ENCODE measurements at places on chromosomes 5 and 9.

GRCh38 chr9:119639287-119639955, 270.2 kb upstream of the BRINP1 start:
- DNase-seq = no peak

- no peak for DNase-seq
Observed at GRCh38 chr9:122383992-122384461, 13.2 kb downstream of the PTGS1 start.

DNA sequence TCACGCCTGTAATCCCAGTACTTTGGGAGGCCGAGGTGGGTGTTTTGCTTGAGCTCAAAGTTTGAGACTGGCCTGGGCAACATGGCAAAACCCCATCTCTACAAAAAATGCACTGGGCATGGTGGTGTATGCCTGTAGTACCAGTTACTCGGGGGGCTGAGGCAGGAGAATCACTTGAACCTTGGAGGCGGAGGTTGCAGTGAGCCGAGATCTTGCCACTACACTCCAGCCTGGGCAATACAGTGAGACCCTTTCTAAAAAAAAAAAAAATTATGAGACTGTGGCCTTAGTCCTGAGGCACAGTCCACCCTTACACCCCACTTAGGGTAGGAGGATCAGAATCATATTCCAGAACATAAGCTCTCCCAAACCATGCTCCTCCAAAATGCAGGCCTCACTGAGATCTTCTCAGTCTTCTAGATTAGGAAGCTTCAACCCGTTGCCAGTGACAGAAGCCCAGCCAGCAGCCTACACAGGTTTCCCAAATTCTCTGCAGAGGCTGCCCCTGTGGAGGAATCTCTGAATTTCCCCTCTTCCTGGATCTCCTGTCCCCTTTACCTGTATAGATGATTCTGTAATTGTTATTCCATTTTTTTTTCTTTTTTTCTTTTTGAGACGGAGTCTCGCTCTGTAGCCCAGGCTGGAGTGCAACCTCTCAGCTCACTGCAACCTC, 77.3 kb downstream of the BASP1 start:
- no peak for DNase-seq

DNA sequence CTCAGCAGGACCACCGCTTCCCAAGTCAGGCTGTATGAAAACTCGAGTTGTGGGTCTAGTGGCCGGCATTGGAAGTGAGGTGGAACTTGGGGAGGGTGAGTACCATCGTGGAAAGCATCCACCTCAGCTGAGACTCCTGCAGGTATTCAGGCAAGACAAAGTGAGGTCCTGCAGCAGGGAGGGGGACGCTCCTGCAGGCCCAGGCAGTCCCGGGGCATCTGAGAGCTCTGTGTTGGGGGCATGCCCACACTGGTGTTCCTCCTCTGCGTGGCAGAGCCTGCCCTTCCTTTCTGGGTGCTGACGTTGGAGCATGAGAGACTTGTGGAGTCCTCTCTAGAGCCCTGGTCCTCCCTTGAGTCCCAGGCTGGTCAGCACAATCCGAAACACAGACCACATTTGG, 187.7 kb downstream of the CACNA1B start:
- no peak for DNase-seq

DNA sequence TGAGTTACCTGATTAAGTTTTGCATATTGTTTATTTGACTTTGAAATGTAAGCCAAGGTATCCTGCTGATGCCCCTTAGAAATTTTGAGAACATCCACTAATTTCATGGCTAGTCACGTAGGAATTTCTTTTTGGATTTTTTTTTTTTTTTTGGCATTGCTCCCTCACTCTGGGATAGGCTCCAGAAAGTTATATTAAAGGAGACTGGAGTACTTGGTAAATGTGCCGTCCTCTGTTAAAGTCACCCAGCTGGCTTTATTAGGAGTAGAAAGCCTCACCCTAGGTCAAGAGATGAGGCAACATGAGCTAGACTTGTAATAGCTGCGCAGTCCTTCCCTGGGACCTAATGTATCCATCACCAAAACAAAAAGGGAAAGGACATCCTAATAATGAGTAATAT, 3.1 kb downstream of the KCTD16 start:
- DNase-seq = no peak

DNA sequence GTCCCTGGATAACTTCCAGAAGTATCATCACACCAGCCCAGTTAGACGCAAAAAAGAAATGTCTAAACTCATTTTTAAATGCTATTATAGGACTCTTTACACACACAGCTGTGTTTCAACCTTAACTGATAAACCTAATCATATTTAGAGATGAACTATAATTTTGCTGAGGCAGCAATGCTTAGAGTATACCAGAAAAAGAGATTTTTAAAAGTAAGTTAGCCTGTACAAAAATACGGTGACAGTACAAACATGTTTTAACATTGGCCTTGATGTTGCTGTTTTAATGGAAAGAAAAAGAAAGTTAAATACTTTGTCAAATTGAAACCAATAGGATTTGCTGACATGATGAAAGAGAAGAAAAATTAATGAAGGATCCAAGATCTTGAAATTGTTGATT, 1341.2 kb upstream of the CDH6 start:
- no peak for DNase-seq

DNA sequence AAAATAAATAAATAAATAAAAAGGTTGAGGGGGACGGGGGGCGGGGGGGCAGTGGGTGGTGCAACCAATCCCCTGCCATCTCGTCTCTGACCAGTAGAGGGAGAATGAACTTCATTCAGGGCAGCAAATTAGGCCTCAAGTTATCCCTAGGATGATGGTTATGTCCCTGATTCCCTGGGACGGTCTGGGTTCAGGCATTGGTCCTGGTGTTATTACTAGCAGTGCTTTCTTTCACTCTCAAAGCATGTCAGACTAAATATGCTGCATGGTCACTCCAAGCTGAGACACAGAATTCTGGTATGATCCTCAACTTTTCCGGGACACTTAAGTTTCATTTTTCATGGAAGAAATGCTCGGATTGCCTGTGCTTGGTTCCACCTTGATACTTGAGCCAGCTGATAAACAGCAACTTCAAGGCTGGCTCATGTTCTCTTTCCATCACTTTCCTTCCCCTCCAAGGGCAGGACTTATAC, 59.4 kb downstream of the DAP start:
- peak; percentile 44 for DNase-seq

DNA sequence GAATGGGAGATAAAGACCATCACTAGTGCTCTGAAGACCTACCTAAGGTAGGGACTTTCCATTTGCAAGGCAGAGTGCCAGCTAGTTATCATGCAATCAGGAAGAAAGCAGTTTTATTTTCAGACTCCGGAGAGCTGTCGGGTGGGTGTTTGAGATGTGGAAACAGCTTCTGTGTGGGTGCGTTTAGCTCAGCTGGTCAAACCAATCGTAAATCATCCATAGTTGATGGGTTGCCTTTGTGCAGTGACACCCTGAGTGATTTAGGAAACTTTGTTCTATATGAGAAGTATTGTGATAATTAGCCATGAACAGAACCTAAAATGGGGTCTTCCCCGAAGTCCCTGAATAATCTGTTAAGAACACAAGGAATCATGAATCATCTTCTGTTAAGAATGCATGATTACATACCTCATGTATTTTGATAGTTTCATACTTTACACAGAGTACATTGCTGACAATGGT, 284.3 kb downstream of the ARHGAP26 start:
- DNase-seq = peak; percentile 91

GRCh38 chr5:113359419-113359818, 75.4 kb downstream of the TSSK1B start:
- DNase-seq = no peak

- no peak for DNase-seq
Observed at GRCh38 chr9:127612939-127613582, 984 bp downstream of the STXBP1 start.

Data from GM12865 (cell line).